HT-29 (cell line): ENCODE measurements at places on chromosomes 6 and 20. TPM values are rescaled to one million over a fixed set of nuclear protein-coding genes. Genes with fewer than 3 reads are reported as not detected.

DNA sequence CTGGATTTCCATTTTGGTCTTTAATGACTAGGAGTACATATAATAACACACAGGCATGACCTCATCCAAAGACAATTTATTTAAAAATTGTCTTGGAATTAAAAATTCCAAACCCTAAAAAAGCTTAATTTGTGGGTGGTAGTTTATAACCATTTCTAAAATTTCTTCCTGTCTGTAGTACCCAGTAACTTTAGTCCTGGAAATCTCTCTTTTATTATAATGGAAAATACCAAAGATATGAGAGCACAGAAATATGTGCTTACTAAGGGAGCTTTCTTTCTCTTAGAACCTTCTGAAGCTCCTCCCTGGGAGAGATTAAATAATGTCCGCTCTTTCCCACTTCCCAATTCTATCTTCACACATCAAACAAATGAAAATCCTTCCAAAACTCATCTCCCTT is 70.5 kb upstream of the PRL start:
- DNase-seq: no peak

Gene ADGRB3
- not detected in 2 replicates for total RNA-seq

GRCh38 chr20:10634211-10634610 is 39.6 kb downstream of the JAG1 start:
- DNase-seq: no peak

GRCh38 chr20:50582092-50582491 is 71.9 kb downstream of the PTPN1 start:
- no peak for DNase-seq

Gene CDC5L
- total RNA-seq: 9.8 and 10.9 TPM in 2 replicates
